ENCODE measurements at places on chromosomes 2 and 18. TPM values are rescaled to one million over a fixed set of nuclear protein-coding genes. Genes with fewer than 3 reads are reported as not detected.

CCDC141 gene
- 1.2 TPM for total RNA-seq

DNA sequence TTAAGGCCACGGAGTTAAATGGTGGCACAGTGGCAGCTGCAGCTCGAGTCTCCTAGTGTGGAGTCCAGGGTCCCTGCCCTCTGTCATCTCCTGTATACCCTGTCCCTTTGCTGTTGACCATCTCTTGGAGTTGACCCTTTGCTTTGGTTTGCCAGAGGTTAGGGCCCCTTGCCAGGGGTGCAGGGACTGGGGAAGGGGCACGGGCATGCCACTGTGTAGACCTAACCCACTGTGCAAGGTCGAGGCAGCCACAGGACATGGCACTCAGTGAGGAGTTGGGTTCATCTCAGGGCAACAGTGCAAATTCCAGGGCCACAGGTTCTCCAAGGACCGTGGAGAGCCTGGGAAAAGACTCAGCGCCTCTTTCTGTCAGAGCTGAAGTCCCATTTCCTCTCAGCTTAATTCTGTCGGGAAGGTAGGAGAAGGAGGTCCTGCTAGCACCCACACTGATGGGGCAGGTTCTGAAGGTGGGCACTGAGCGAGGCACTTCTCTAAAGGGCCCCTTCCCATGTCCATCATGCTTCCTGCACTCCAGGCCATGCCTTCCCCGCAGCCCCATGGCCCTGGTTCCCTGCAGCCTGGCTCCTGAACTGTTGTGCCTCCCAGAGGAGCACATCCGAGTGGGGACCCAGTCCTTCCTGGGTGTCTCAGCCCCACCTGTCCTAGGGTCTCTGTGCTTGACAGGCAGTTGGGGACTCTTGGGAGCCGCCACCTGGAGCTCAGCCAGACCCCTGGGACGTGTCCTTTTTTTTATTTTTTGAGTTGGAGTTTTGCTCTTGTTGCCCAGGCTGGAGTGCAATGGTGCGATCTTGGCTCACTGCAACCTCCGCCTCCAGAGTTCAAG lies 2.8 kb downstream of the KHK start:
- H3K27ac ChIP-seq = no peak overlapping the region
- no peak for DNase-seq
- no peaks in the 10 kb centered on the region for H3K27me3 ChIP-seq
- no peaks in the 10 kb centered on the region for H3K36me3 ChIP-seq

GRCh38 chr2:42886921-42887320 lies 94.5 kb upstream of the HAAO start:
- H3K36me3 ChIP-seq = no peaks in the 10 kb centered on the region
- H3K4me3 ChIP-seq = no peak overlapping the region
- DNase-seq = no peak
- H3K4me1 ChIP-seq = no peaks in the 10 kb centered on the region
- no peak overlapping the region for H3K27ac ChIP-seq

GRCh38 chr2:182642328-182642727 lies 73.7 kb upstream of the DNAJC10 start:
- no peaks in the 10 kb centered on the region for H3K36me3 ChIP-seq
- no peaks in the 10 kb centered on the region for H3K27me3 ChIP-seq
- no peak overlapping the region for H3K27ac ChIP-seq
- DNase-seq = peak; percentile 56

POTEC gene
- not detected for total RNA-seq

GRCh38 chr2:28277466-28277865 lies 115.2 kb upstream of the FOSL2 start:
- no peak overlapping the region for H3K4me3 ChIP-seq
- peaks cover 36% of the 10 kb centered on the region for H3K4me1 ChIP-seq
- H3K27ac ChIP-seq = no peak overlapping the region
- H3K36me3 ChIP-seq = no peaks in the 10 kb centered on the region

GRCh38 chr2:26330114-26330549 lies 15.8 kb upstream of the SELENOI start:
- no peaks in the 10 kb centered on the region for H3K4me1 ChIP-seq
- peak; percentile 89 for DNase-seq
- H3K4me3 ChIP-seq = no peak overlapping the region
- H3K27ac ChIP-seq = no peak overlapping the region
- H3K36me3 ChIP-seq = no peaks in the 10 kb centered on the region

OR6B2 gene
- not detected for total RNA-seq

SOX11 gene
- total RNA-seq = not detected

- DNase-seq = no peak
- H3K27ac ChIP-seq = no peak overlapping the region
- no peaks in the 10 kb centered on the region for H3K4me1 ChIP-seq
- no peak overlapping the region for H3K4me3 ChIP-seq
Measured at GRCh38 chr18:49832221-49832647, 18.9 kb upstream of the ACAA2 start.

- no peak overlapping the region for H3K4me3 ChIP-seq
- H3K27ac ChIP-seq = no peak overlapping the region
Measured at GRCh38 chr2:223319601-223320000, 267.6 kb downstream of the KCNE4 start.
